ENCODE measurements at places on chromosomes 7 and 10. TPM values are rescaled to one million over a fixed set of nuclear protein-coding genes. Genes with fewer than 3 reads are reported as not detected.

Gene ASZ1
- not detected for total RNA-seq

Gene GAD2
- total RNA-seq = not detected

Gene PTPN12
- total RNA-seq = 20.1 TPM

Gene OR9A2
- 0.12 TPM for total RNA-seq

Gene ALOX5
- not detected for total RNA-seq

Gene ACSM6
- total RNA-seq = not detected

Gene CDCA7L
- total RNA-seq = 50.5 TPM

Gene ZNF503
- total RNA-seq = 1.6 TPM

Gene FANK1
- total RNA-seq = 13.9 TPM

Gene SUN3
- total RNA-seq = not detected

Gene CYP3A7
- total RNA-seq = not detected

Gene MMD2
- total RNA-seq = not detected

Gene TUBAL3
- total RNA-seq = not detected

Gene TAS2R41
- total RNA-seq = not detected

Gene FBXL13
- 1.6 TPM for total RNA-seq

Gene HOXA2
- total RNA-seq = not detected

Gene AP1S1
- total RNA-seq = 180 TPM

Gene CFAP69
- 19.4 TPM for total RNA-seq

Gene CALML5
- not detected for total RNA-seq

Gene MYOZ1
- not detected for total RNA-seq

Gene ODAD2
- 0.12 TPM for total RNA-seq

Gene FAM204A
- total RNA-seq = 44.0 TPM

Gene CHST15
- 13.0 TPM for total RNA-seq

Gene NME8
- not detected for total RNA-seq

Gene LRMDA
- total RNA-seq = 2.3 TPM

Gene GPR22
- not detected for total RNA-seq

Gene GRID2IP
- not detected for total RNA-seq

Gene ITPRID1
- not detected for total RNA-seq

Gene C10orf143
- 0.82 TPM for total RNA-seq

Gene LBX1
- total RNA-seq = not detected

Gene EPDR1
- total RNA-seq = 76.3 TPM

Gene FGFR2
- not detected for total RNA-seq

Gene TMEM273
- not detected for total RNA-seq

Gene CHRM2
- not detected for total RNA-seq

Gene TAS2R5
- 0.38 TPM for total RNA-seq

Gene DUS4L
- 3.0 TPM for total RNA-seq

Gene ITIH2
- total RNA-seq = not detected

Gene CNTNAP2
- total RNA-seq = not detected

Gene ASB10
- total RNA-seq = not detected

Gene CALY
- not detected for total RNA-seq

Gene SPDYE2
- 0.12 TPM for total RNA-seq

Gene GNB2
- 65.9 TPM for total RNA-seq

Gene ZNF365
- total RNA-seq = 0.70 TPM

Gene PNLIPRP1
- not detected for total RNA-seq

Gene KLF14
- total RNA-seq = not detected

Gene ZSCAN21
- 8.2 TPM for total RNA-seq

Gene NEUROD6
- total RNA-seq = not detected

Data from smooth muscle cell of the coronary artery (primary cell).